ENCODE measurements at places on chromosomes 4 and X. TPM values are rescaled to one million over a fixed set of nuclear protein-coding genes. Genes with fewer than 3 reads are reported as not detected.

RAB41 gene
- 0.68 TPM for total RNA-seq

MEPE gene
- not detected for total RNA-seq

CENPVL2 gene
- not detected for total RNA-seq

S100P gene
- total RNA-seq = 7.4 TPM

SLC6A14 gene
- 9.8 TPM for total RNA-seq

GAGE12E gene
- not detected for total RNA-seq

SMR3B gene
- not detected for total RNA-seq

SSX3 gene
- not detected for total RNA-seq

IL2 gene
- total RNA-seq = not detected

HNRNPD gene
- 253 TPM for total RNA-seq

EXOC1 gene
- 35.9 TPM for total RNA-seq

CFAP99 gene
- not detected for total RNA-seq

SHROOM4 gene
- total RNA-seq = 2.3 TPM

NPY1R gene
- 30.8 TPM for total RNA-seq

FMR1NB gene
- not detected for total RNA-seq

ZCCHC12 gene
- total RNA-seq = not detected

GABRG1 gene
- total RNA-seq = not detected

NDNF gene
- 3.7 TPM for total RNA-seq

RHOXF1 gene
- total RNA-seq = 3.6 TPM

- no peak for DNase-seq
Measured at GRCh38 chr4:5827108-5828004, 65.5 kb downstream of the CRMP1 start.

DNA sequence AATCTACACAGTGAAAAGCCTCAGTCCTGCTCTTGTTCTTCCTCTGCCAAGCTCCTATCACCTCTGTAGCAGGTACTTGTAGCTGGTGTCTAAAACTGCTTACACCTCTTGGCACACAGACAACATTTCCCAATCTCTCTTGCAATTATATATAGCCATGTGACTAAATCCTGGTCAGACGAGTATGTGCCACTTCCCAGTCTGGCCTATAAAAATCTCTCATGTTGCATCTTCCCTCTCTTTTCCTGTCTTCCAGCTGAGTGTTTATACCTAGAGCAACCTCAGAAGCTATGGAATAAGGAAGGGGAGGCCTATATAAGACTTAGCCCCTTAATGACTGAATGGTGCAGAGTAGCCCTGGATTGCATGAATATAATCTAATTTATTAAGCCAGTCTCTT, 105.8 kb downstream of the RNF150 start:
- no peak for DNase-seq

GRCh38 chr4:110544594-110544993, 68.6 kb downstream of the ENPEP start:
- DNase-seq = no peak

- no peak for DNase-seq
Measured at GRCh38 chr4:6263526-6264224, 6.0 kb upstream of the WFS1 start.

GRCh38 chr4:121213940-121214339, 49.8 kb upstream of the TNIP3 start:
- no peak for DNase-seq

DNA sequence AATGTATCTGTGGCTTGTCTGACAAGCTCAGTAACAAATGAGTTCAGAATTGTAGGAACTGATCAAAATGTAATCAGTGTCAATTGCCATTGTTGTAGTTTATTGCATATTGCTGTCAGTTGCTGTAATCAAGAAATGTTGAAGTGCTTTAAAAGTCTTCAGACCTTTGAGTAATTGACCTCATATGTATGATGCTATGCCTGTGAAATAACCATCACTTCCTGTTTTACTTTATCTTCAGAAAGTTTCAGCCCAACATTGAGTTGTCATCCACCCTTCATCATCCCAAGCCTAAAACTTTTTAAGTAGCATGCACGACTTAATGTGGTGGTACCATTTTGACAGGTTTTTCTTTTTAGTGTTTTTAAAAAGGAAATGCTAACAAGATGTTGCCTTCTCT, 212.4 kb downstream of the ARHGAP10 start:
- DNase-seq = no peak

GRCh38 chr4:19888587-19888986, 363.1 kb upstream of the SLIT2 start:
- no peak for DNase-seq

DNA sequence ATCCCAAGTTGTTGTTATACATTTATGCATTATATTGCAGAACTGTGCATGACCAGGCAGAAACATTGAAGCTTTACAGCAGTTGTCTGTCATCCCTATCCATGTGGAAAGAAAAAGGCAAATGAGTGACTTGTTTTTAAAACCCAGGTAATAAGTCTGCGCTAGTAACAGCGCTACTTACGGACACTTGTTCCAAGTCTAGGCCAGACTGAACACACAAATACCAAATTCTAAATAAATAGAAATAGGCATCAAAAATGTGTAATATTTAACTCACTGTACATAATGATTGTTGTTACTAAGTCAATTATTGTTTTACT, 548 bp upstream of the MAML3 start:
- DNase-seq = no peak

- DNase-seq = no peak
Measured at GRCh38 chr4:129346036-129346435, 250.1 kb downstream of the C4orf33 start.

- no peak for DNase-seq
Measured at GRCh38 chrX:73876911-73877310, 313.9 kb downstream of the CHIC1 start.

DNA sequence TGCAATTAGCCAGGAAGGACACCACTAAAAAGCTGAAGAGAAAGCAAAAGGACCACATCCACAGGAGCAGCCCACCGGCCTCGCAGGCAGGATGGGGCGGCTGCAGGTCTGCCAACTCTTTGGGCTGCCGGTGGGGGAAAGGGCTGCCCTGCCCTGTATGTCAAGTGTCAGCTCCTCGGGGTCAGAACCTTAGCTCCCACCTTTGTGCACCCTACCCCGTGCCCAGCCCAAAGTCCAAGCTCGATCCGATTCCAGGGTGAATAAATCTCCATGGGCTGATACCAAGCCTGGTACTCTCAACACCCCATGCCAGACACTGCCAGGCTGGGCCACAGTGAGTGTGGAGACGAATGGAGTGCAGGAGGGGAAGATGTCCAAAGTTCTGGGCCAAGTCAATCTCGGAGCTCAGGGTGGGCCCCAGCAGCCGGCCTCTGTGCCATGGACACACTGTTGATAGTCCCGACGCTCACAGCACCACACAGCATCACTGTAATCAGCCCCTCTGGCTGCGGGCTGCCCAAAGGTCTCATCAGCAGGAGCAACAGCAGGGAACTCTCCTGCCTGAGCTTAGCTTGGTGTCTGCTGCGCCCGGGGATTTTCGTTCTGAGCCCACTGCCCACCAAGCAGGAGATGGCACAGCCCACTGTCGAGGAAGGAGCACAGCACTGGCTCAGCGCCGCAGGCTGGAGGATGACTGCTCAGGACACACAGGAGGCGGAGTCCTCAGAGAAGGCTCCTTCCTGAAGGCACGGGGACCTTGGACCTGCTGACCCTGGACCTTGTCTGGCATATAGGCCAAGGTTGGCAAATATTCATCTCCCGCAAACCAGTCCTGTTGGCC, 84.4 kb downstream of the JAKMIP1 start:
- peak; percentile 67 for DNase-seq

DNA sequence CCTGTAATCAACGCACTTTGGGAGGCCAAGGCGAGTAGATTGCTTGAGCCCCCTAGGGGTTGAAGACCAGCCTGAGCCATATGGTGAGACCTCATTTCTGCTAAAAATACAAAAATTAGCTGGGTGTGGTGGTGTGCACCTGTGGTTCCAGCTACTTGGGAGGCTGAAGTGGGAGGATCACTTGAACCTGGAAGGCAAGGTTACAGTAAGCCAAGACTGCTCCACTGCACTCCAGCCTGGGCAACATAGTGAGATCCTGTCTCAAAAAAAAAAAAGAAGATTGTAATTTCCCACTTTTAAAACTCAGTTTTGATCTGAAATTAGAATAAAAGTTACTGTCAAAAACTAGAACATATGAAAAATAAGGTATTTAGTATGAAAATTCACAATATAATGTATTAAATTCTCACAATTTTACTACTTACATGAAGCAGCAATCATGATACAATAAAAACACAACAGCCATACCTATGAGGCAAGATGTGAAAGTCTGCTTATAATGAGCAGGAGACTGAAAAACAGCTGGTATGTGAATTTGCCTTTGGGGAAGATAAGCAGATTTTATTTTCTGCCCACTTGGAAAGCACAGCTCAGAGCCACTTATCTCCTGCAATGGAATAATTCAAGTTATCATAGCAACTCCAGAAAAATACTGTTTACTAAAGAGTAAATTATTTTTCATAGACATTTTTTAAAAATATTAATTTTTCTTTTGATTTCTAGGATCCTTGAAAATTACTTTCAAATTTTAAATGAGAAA, 50.6 kb downstream of the ZGRF1 start:
- DNase-seq = no peak

DNA sequence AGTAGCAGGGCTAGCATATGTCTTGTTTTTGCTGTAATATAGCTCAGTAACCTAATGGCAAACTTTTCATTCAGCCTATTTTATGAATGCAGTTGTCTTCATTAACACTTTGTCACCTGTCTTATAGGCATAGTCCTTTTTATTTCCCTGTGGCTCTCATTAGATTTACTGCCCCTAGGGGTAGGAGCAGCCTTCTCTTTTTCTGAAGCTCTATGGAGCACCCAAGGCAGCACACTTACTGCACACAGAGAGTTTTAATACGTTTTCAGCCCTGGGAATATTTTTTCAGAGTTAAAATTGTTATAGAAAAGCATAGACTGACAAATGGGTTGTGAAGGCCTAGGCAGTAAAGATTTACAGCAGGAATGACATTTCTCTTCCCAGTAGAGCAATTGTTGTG, 406.8 kb downstream of the TMA16 start:
- DNase-seq = no peak

- DNase-seq = no peak
Measured at GRCh38 chr4:649751-650310, 24.2 kb downstream of the ATP5ME start.

GRCh38 chrX:63809173-63809572, 24.2 kb upstream of the ARHGEF9 start:
- DNase-seq = no peak

GRCh38 chr4:147378780-147379179, 102.1 kb upstream of the EDNRA start:
- no peak for DNase-seq

DNA sequence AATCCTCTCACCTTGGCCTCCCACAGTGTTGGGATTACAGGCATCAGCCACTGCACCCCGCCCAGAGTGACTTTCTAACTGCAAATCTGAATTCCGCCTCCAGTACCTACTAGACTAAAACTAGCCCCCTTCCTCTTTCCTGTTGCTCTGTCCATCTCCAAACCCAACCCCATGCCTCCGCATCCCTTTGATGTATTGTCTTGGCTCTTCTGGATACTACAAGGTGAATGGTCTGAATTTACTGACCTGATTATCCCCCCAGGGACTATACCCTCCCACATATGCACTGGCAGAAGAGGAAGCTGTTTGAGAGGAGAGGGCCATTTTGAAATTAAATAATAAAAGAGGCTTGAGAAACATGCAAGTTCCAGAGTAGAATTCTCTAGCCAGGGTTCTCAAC, 17.7 kb upstream of the TFDP3 start:
- DNase-seq = no peak

- no peak for DNase-seq
Measured at GRCh38 chrX:31993637-31994036, 921.8 kb upstream of the FTHL17 start.

- no peak for DNase-seq
Measured at GRCh38 chrX:150202641-150203247, 160.4 kb upstream of the MAMLD1 start.

DNA sequence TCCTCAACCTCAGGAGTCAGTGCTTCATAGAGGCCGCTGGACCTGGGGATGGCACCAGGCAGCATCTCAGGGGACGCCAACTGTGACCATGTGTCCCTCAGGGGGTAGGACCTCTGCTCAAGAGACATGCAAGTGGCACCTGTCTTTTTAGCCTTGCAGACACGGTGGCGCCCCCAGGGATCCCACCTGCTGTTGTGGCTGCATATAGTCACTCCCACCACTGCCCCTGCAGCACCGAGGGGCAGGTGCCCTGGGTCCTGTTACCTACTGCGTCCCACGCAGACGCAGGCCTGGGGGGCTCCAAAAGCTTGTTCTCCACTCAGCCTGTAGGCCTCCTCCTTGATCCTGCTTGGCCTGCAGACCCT, 2.5 kb downstream of the MYL5 start:
- DNase-seq = peak; percentile 74

DNA sequence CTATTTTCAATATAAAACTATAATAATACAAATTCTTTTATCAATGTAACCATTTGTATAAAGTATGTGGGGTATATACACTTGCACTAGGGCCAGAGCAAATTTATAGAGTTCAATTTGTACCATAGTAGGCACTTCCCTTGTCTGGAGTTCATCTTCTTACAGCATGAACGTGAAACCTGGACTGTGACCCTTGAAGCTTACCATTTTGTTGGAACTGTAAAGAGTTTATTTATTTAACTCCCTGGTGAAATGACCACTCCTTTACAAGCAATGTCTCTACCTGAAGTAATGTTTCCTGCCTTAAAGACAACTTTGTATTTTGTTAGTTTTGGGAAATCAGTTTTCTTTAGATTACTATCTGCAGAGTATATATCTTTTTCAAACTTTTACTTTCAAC, 188.2 kb downstream of the ARAP2 start:
- DNase-seq = no peak

DNA sequence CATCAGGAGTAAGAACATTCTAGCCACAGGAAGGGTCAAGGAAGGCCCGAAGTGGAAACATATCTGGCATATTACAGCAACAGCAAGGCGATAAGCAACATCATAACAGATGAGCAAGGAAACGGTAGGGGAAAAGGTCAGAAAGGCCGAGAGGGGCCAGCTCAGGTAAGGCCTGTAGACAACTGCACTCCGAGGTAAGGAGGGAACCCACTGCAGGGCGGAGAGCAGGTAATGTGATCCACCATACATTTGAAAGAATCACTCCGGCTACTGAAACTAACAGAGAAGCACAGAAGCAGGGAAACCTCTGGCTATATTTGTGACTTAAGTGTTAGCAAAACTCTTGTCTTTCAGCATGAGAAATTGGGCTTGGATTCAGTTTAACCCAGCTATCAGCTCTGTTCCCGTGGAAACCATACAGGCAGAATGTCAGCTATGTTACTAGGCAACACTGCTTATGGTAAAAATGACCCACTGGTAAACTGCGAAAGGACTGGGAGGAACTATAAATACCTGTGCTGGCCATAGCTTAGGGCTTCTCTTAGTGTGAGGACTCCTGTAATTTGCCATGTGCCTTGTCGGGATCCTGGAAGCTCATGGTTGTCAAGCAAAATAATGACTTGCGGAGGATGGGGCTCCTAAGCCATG, 31.0 kb downstream of the FRYL start:
- DNase-seq = no peak

GRCh38 chrX:46258356-46258755, 286.9 kb downstream of the ZNF674 start:
- DNase-seq = no peak

Data from suprapubic skin (tissue), 4 donors.